ENCODE measurements at places on chromosomes 11 and 22.

GRCh38 chr11:73288192-73288872 lies 16.2 kb downstream of the P2RY6 start:
- no peak for DNase-seq

DNA sequence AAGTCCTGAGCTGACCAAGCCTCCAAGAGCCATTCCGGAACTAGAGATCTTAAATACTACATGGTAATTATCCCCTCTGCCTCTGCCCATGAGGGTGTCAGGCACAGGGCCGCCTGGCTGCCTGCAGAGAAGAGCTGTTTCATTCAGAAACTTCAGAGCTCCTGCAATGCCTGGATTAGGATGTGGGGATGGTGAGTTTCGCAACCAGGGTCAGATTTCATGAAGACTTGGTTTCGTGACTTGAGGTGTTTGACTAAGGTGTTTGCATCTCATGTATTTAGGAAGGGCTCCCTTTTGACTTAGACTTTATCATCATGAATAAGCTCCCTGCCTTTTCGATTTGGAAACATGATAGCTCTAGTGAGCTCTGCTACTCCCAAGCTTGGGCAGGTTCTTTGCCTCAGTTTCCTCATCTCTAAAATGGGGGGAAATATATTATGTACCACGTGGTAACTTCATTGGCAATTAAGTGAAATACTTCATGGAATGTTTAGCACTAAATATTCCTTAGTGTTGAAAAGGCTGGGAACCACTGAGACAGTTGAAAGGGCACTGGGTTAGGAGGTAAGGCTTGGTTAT lies 9.1 kb downstream of the TIMP3 start:
- DNase-seq, result no peak

DNA sequence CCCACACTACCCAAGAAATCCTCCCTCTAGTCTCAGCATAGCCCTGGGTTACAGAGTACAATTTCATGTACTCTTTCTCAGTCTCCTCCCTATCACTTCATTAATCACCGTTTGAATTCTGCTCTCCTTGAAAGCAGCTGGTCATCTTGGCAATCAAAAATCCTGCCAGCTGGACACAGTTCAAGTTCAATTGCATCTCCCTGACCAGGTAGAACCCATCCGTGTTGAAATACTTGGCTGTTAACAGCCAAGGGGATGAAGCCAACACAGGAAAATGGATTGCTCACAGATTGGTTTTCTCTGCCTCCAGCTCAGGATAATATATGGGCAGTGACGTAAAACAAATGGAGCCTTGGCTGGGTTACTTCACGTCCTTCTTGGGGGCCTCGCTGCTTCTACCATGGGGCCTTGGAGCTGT lies 55.1 kb upstream of the GRK3 start:
- no peak for DNase-seq

DNA sequence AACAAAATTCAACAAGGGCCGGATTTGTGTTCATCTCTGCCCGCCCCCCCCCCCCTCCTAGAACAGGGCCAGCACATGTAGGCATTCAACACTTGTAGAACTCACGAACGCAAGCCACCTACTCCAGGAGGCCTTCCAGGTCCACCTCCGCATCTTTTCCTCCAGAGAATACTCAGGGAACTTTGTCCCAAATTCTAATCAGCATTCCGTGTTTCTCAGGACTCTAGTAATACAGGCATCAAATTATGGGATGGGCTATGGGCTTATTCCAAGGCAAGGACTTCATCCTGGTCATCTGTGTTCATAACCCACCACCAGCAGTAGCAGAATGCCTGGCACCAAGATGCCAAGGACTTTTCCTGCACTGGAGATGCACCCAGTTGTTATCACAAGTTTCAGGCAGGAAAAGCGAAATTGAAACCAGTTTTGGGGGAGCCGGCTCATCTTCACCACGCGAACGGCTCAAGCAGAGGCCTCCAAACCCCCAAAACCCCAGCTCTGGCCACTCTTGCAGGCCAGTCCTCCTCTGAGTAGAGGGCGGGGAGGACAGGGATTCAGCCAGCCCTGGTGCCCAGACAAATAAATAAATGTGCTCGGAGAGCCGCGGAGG lies 462 bp downstream of the UBE2L6 start:
- no peak for DNase-seq

GRCh38 chr22:43300891-43301676 lies 42.1 kb downstream of the SCUBE1 start:
- DNase-seq, result no peak

DNA sequence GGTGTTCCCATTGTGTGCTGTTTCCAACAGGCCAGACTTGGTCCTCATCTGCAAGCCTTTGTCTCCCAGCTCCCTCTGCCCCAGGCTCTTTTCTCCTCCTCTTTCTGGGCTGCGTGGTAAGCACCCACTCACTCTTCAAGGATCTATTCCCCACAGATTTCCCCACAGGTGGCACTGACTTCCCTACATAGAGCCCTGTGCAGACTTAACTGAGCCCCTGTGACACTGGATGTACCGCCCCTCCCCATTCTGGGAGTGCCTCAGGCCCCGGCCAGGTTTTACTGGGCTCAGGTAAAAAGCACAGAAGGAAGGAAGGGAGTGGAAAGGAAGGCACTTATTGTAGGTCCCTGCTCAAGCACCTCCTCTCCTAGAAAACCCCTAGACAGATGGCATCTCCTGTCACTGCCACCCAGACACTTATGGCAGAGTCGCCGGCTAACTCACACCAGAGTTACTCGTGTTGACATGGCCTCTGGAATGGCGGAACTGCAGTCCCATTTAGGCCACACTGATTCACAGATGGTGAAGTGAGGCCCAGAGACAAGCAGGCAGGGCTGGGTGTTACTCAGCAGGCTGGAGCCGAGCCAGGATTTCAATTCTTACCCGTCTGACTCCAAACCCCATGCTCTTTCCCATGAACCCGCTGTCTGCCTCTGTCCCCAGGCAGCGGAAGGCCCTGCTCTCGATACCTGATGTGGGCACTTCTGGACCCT lies 47.2 kb downstream of the LRRC32 start:
- no peak for DNase-seq

GRCh38 chr11:128182844-128183243 lies 404.5 kb downstream of the ETS1 start:
- no peak for DNase-seq

GRCh38 chr11:120123946-120124345 lies 14.0 kb downstream of the TRIM29 start:
- no peak for DNase-seq

DNA sequence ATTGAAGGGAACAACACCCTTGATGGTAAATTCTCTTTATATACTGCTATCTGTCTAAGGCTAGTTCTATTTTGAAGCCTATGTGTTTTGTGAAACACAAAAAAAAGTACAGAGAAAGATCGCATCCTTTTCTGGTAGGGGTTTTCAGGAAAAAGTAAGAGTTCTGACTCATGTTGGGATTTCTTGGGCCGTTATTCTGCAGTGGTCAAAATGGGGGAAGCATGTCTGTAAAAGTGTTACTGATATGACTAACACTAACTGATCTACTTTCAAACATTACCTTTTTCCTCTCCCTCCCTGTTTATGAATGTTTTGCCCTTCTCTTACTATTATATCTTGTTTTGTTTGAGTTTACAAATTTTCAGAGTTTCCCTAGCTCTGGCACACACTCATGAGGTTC lies 53.9 kb downstream of the CTNND1 start:
- DNase-seq, result no peak

DNA sequence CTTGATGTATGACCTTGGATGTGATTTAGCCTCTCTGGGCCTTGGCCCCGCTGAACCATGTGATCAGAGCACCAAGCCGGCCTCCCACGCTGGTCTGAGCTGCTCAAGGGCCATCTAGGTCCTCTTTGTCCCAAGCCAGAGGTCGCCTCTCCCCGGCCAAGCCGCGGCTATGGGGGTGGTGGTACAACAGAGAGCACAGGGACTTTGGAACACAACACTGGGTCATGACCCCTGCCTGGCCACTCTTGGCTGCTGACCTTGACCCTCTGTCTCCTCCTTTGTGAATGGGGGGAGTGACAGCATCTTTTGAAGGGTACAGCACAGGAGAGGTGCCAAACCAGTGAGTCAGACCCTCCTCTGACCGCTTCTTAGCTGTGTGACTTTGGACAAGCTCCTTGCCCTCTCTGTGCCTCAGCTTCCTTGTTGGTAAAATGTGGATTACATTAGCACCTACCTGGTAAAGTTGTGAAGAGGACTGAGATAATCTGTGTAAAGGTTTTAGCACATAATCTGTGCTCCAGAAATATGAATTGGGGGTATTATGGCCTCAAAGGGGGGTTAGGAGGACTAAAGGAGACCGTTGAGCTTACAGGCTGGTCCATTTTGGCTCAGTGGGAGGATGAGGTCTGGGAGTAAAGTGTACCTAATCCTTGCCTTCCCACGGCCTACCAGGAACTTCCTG lies 4.7 kb downstream of the SCYL1 start:
- DNase-seq, result no peak

- DNase-seq, result no peak
Measured at GRCh38 chr11:25890626-25891260, 441.2 kb upstream of the ANO3 start.

- DNase-seq, result no peak
Measured at GRCh38 chr22:24500277-24500820, 5.2 kb downstream of the UPB1 start.

- DNase-seq, result no peak
Measured at GRCh38 chr11:33258631-33259205, 1.5 kb downstream of the HIPK3 start.

- DNase-seq, result no peak
Measured at GRCh38 chr11:12456651-12457579, 79.5 kb downstream of the PARVA start.

DNA sequence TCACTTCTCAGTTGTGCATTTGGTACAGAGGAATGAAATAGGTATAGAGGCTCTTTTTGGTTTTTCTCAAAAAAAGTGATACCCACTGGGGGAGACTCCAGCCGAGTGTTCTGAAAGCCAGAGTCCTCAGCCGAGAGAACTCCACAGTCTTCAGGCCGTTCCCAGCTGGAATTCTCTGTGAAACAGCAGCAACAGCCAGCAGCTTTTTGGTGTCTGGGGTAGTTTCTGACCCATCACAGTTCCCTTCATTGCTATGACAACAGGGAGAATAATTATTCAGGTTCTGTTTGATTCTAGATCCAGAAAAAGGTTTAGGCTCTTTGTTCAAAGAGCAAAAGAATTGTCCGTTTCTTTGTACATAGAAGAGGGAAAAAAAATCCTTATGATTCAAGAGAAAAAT lies 84.6 kb downstream of the C22orf31 start:
- DNase-seq, result no peak

DNA sequence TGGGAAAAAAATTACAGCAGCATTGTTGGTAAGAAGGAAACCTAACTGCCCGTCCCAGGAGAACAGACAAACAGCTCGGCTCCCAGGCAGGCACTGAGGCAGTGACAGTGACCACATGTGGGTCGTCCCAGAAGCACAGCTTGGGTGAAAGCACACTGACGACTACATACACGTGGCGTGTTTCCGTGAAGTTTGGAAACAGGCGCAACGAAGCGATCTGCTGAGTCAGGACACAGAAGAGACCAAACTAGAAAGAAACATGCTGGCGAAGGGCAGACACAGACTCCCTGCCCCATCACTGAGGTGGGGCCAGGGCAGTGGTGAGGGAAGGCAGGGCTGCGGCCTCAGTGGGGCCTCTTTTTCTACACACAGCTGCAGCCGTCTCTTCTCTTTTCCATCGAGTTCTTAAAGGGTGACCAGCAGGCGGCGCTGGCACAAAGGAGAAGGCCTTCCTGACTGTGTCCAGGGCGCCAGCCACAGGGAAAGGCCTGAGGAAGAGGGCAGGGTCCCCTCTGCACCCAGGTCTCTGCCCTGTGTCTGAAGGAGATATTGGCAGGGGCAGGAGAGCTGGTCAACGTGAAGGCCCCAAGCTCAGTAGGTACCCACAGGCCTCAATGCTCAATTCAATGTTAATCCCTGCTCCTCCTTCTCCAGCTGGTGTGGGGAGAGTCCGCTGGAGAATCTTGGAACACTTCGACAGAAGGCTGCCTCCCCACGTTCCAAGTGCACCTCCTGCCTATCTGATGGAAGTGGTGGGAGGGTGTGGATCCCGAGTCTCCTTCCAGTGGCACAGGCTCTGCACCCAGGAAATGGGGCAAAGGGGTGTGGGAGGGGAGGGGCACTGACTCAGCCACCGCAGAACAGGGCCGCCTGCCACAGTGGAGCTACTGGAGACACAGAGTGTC lies 19.9 kb downstream of the CARS1 start:
- DNase-seq, result no peak

GRCh38 chr22:16962501-16962900 lies 45.5 kb downstream of the GAB4 start:
- DNase-seq, result no peak

- no peak for DNase-seq
Measured at GRCh38 chr22:28951969-28952521, 68.7 kb downstream of the ZNRF3 start.

Measured in GM18507 (cell line).